Stimulated activated CD8-positive, alpha-beta memory T cell treated with anti-CD3 and anti-CD28 coated beads, Interleukin-4, amount 100 ng/mL, for 4 hours (primary cell): ENCODE measurements at places on chromosomes 4 and X.

DNA sequence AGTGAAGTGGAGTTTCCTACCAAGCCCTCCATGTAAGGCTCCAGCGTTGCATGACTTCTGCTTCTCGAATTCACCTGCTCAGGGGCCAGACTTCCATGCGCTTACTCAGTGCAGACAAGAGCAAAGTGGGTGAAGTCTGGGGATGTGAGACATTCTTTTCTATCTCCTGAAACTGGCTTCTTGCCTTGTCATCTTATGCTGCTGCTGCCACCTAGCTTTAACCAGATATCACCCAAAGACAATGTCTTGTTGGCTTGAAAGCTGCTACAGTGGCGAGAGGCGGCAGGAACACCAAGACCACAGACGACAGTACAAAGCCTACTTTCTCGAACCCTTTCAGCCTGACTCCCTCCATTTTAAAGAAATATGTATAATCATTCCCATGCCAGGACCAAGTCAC, 103.6 kb upstream of the ADGRG2 start:
- DNase-seq, result no peak

GRCh38 chr4:38687571-38688011, 23.6 kb downstream of the KLF3 start:
- no peak for DNase-seq

DNA sequence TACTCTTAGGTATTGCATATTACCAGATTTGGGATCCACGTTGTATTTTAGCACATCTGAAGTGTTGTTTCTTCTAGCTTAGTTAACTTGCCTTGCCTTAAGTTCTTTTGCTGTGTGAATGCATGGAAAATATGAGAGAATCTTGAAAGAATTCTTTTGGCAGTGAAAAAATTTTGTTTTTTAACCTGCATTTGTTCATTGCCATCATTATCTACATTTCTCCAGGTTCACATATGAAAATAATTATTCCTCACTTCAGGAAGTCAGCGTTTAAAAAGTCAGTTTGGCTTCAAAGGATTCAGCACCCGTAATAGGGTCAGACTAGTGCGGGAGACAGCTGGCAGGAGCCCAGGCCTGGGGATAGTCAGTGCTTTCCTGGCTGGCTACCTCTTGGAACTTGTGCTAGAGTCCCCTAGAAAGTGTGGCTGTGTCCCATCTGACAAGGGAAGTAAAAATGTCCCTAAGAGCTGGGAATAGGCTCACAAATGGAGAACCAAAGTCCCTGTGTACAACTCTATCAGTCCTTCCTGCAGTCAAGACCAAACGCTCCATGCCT, 251.9 kb upstream of the KLF3 start:
- DNase-seq, result no peak

GRCh38 chrX:26789751-26790150, 573.8 kb downstream of the MAGEB5 start:
- no peak for DNase-seq

GRCh38 chr4:120009731-120010130, 56.9 kb downstream of the MAD2L1 start:
- no peak for DNase-seq

DNA sequence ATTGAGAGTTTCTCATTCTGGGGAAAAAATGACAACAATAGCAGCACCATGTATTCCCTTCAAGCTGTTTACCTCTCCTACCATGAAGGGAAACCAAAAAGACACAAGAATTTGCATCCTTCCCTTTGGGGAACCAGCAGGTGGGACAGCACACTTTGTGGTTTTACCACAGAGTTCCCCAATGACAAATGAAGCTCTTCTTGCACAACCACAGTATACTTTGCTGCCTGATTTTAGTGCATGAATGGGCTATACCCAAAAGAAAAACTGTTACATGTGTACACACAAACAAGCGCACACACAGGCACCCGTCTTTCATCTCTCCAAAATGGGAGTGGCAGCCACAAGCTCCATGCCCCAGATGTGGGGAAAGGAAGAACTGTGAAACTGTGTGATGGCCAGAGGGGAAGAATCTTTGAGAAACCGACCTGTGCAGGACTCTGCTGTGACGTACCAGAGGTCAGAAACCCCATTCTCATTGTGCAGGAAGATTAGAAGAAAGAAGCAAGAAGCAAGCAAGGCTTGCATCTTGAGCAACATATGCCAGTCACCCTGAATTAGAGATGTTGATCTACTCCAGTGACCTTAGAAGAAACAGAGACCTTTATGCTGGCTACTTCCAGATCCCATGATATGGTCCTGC, 2.7 kb upstream of the MAML3 start:
- DNase-seq, result no peak

GRCh38 chr4:40256329-40256728, 59.5 kb downstream of the RHOH start:
- DNase-seq, result no peak

DNA sequence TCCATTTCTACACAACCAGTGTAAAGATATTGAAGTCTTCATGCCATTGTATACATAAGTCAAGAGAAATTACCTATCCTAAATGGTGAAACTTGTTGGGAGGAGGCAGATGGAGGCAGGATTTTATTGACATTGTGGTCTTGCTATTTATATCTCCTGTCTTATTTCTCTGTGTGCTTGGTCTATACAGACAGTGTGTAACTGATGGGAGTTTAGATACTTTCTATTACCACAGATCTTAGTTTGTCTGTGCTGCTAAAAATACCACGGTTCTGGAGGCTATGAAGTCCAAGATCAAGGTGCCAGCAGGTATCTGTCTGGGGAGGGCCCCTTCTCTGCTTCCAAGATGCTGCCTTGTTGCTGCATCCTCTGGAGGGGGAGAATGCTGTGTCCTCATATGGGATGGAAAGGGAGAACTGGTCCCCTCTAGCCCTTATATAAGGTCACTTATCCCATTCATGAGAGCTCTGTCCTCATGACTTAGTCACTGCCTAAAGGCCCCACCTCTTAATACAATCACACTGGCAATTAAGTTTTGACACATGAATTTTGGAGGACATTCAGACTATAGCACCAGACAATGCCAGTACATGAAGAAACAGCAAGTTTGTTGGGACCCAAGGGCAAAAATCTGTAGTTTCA, 62.4 kb downstream of the SYNPO2 start:
- no peak for DNase-seq
